Right ventricle myocardium inferior (tissue), 1 donor: ENCODE measurements at places on chromosomes 3 and 15. TPM values are rescaled to one million over a fixed set of nuclear protein-coding genes. Genes with fewer than 3 reads are reported as not detected.
A peak's percentile ranks its signal among the peaks of the same experiment; 100 is the strongest.

LMAN1L gene
- 21.9 TPM for total RNA-seq

BFSP2 gene
- not detected for total RNA-seq

TRH gene
- total RNA-seq: not detected

CSPG4 gene
- total RNA-seq: 7.8 TPM

SLC12A8 gene
- 0.19 TPM for total RNA-seq

IQCF5 gene
- not detected for total RNA-seq

ZNF662 gene
- total RNA-seq: 4.1 TPM

GOLGA8Q gene
- total RNA-seq: 0.65 TPM

PTPRG gene
- total RNA-seq: 34.1 TPM

P2RY14 gene
- 3.9 TPM for total RNA-seq

GOLGA8G gene
- total RNA-seq: not detected

IMPDH2 gene
- 64.3 TPM for total RNA-seq

ILDR1 gene
- 0.16 TPM for total RNA-seq

- DNase-seq: peak; percentile 62
Measured at GRCh38 chr3:184354121-184354728, 7.2 kb downstream of the CLCN2 start.

GRCh38 chr15:72998681-72999466 is 53.4 kb upstream of the NEO1 start:
- no peak for DNase-seq

- no peak for DNase-seq
Measured at GRCh38 chr3:42983927-42984326, 4.8 kb downstream of the GASK1A start.

DNA sequence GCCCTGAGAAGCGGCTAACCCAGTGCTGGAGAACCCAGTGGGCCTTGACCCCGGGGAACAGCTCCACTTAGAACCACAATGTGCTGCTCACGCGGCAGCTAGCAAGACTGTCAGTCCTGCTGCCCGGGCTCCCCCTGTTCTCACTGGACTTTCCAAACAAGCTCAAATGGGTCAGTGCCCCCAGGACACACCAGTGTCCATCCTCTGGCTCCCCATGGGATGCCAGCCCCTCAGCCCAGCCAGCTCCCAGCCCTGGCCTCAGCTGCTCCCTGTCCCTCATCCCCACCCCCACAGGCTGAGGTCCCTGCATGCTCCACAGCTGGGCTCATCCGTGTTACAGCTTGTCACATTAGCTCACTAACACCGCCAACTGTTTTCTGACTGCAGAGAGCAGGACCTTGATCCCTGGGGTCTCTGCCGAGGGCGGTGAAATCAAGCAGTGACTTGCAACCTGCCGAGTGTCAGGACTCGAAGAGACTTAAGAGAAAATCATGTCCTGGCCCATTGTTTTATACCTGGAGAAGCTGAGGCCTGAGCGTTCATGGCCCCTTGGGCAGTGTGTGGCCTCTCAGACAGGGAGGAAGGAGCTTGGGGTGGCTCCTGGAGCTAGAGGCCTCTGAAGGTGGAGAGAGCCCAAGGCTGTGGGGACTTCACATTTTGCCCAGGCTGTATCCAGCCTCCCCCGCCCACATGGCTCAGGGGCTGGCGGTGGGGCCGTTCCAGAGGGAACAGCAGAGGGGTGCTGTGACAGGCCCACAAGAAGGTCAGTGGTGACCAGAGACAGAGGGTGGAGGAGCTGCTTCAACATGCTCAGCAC is 157.5 kb downstream of the MEGF11 start:
- peak; percentile 57 for DNase-seq

DNA sequence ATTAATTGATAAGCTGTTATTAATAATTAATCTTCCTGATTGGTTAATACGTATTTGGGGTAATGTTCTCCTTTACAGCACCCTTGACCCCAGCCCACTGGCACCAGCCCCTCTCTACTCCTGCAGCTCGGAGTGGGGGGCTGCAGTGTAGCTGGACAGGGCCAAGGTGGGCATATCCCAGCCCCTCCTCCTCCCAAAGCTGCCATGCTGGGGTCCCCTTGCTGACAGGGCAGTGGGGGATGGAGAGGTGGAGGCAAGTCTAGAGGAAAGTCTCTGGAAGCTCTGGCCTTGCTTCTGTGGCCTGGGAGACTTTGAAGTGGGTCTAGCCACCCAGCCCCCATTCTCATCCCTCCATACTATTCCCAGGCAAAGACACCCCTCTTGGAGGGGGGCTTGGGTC is 35.8 kb downstream of the HCN4 start:
- DNase-seq: no peak

DNA sequence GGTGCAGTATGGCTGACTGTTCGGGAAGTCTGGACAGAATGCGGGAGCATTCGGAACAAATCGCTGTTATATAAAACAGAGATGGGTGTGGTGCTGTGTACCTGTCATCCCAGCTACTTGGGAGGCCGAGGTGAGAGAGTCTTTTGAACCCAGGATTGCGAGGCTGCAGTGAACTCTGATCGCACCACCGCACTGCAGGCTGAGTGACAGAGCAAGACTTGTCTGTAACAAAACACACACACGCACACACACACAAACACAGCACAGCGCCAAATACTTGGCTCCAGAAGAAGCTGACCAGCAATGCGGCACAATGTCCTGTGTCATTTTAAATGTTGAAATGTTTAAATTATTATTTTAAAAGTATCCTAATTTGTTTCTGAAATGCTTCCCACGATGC is 12.6 kb downstream of the RFTN1 start:
- no peak for DNase-seq

GRCh38 chr3:118348169-118348557 is 686.5 kb downstream of the IGSF11 start:
- DNase-seq: no peak

GRCh38 chr3:148280623-148281242 is 417.0 kb upstream of the AGTR1 start:
- DNase-seq: peak; percentile 60

- no peak for DNase-seq
Measured at GRCh38 chr3:127092776-127093175, 100.2 kb upstream of the PRR23E start.

DNA sequence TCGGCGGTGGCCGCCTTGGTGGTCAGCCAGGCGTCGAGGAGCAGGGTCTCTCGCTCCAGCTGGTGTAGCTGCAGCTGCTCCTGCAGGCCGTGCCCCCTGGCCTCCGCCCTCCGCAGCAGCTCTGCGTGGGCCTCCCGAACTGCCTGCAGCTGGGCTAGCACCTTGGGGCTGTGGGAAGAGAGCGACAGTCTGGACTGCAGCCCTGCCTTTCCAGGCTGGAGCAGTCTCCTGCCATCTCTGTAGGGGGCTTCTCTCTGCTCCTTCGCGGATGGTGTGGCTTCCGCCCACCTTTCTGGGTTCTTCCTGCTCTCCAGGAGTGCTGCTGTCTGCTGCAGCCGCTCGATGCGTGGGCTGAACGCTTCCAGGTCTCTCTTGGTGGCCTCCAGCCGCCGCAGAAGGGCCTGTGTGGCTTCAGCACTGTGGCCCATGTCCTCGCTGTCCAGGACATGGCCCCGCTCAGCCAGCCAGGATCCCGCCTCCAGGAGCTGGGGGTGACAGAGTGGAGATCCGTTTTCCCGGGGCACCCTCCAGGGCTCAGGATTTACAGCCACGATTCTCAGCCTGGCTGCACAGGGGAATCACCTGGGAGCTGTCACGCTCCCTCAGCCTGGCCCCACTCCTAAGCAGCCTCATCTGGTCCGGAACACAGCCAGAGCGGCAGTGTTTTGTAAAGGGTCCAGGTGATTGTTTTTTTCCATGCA is 16.8 kb downstream of the PLA2G4B start:
- no peak for DNase-seq

DNA sequence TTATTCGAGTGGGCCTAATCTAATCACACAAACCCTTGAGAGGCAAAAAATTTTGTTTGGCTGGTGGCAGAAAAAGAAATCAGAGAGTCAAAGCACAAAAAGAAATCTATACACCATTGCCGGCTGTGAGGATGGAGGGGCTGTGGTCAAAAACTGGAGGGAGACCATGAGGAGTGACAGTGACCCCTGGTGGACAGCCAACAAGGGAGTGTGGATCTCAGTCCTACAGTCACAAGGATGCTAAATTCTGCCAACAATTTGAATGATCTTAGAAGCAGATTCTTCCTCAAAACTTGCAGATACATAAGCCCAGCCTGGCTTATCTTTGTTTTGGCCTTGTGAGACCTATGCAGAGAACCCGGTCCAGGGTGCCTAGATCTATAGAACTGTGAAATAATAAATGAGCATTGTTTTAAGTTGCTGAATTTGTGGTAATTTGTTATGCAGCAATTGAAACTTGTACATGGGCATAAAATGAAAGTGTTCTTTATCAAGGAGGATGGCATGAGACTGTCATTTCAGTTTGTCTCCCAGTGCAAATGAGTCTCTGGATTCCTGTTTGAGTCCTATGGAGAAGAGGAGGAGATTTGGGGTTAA is 103.0 kb upstream of the ARHGEF26 start:
- DNase-seq: no peak

GRCh38 chr3:14472471-14473351 is 67.4 kb downstream of the GRIP2 start:
- DNase-seq: no peak

GRCh38 chr15:42604894-42605744 is 29.7 kb downstream of the STARD9 start:
- DNase-seq: no peak

DNA sequence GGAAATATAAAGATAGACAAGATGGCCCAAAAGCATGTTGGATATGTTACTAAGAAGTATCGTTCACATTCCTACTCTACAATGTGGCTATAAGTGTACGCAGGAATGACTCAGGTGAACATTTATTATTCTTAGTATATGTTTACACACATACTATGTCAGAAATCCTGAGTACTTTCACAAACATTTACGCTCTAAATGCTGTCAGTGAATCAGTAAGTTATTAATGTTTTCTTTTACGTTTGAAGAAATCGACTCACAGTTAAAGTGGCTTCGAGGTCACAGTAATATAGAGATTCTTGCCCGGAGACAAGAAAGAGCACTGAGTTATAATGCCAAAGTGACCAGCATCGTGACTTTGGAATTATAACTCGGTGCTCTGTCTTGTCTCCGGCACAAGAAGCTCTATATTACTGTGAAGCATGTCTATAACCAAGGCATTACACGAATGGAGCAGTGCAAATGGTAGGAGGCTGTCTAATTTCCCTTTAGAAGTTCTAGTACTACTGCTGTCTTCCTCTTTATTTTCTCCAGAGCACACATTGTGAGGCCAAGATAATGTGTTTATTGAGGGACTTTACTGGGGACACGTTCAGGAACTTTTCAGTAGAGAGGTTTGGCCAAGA is 61.8 kb upstream of the P3H2 start:
- no peak for DNase-seq

DNA sequence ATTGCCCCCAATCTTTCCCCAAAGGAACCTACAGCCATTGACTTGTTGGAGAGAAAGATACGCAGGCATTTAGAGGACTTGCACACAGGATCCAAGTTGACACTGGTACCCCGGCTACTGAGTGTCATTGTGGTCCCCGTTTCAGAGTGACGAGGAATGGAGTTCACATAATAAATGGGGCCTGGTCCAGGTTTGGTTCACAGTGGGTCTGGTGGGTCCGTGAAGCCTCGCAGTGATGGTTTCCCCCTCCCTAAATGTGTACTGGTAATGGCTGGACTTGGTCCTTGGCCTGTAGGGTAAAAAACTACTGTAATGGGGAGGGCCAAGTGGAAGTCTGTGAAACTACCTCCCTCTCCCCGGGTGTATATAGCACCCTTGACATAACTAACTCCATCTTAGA is 232.1 kb upstream of the LYSMD4 start:
- no peak for DNase-seq

- no peak for DNase-seq
Measured at GRCh38 chr3:196009456-196009855, 72.4 kb downstream of the TFRC start.
